ENCODE measurements at places on chromosomes 1 and 21. TPM values are rescaled to one million over a fixed set of nuclear protein-coding genes. Genes with fewer than 3 reads are reported as not detected.

Gene SKI
- 54.0 TPM for total RNA-seq

Gene FCRL1
- 0.38 TPM for total RNA-seq

Gene CCDC30
- total RNA-seq = 1.9 TPM

Gene IGSF3
- 4.6 TPM for total RNA-seq

Gene SAMD11
- 1.1 TPM for total RNA-seq

Gene AMPD1
- not detected for total RNA-seq

Gene COL6A1
- total RNA-seq = 591 TPM

Gene CHRNB2
- total RNA-seq = 0.50 TPM

Gene PEAR1
- 29.5 TPM for total RNA-seq

Gene KRTAP10-11
- not detected for total RNA-seq

Gene FMO5
- total RNA-seq = 2.0 TPM

Gene ZFP69
- total RNA-seq = 3.3 TPM

GRCh38 chr1:151370211-151370911, 2.1 kb downstream of the SELENBP1 start:
- DNase-seq = no peak

GRCh38 chr1:242243472-242243871, 244.6 kb upstream of the MAP1LC3C start:
- no peak for DNase-seq

GRCh38 chr1:93324486-93325464, 20.9 kb upstream of the DR1 start:
- no peak for DNase-seq

- no peak for DNase-seq
Measured at GRCh38 chr1:2350501-2350900, 40.9 kb downstream of the MORN1 start.

GRCh38 chr1:30111431-30111830, 612.0 kb downstream of the MATN1 start:
- DNase-seq = no peak

DNA sequence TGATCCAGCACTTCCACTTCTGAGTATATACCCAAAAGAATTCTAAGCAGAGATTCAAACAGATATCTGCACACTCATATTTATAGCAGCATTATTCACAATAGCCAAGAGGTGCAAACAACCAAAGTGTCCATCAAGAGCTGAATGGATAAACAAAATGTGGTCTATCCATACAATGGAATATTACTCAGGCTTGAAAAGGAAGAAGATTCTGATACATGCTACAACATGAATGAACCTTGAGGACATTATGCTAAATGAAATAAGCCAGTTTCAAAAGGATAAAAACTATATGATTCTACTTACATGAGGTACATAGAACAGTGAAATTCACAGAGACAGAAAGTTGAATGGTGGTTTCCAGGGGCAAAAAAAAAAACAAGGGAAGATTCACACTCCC, 88.9 kb downstream of the CCDC185 start:
- no peak for DNase-seq

DNA sequence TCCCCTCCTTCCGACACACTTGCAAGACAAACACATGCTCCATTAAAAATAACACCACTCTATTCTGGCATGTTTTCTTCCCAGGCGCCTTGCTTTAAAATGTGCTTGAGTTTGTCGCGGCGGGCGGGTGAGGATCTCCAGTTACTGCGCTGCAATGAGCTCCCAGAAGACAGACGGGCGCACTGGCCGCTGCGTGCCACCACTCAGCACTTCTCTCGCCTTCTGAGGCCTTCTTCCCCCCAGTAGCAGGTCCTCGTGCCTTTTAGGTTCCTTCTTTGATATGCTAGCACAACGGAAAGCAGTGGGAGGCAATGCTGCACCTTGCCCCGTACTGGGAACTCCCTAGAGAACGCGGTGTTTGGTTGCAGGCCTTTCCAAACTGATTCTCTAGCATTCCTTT, 279.5 kb upstream of the NR5A2 start:
- DNase-seq = no peak

GRCh38 chr1:39445573-39445972, 45.9 kb upstream of the BMP8A start:
- no peak for DNase-seq

- DNase-seq = no peak
Measured at GRCh38 chr1:40384413-40384762, 10.9 kb downstream of the SMAP2 start.

GRCh38 chr1:201937624-201938213, 8.6 kb downstream of the LMOD1 start:
- DNase-seq = no peak

DNA sequence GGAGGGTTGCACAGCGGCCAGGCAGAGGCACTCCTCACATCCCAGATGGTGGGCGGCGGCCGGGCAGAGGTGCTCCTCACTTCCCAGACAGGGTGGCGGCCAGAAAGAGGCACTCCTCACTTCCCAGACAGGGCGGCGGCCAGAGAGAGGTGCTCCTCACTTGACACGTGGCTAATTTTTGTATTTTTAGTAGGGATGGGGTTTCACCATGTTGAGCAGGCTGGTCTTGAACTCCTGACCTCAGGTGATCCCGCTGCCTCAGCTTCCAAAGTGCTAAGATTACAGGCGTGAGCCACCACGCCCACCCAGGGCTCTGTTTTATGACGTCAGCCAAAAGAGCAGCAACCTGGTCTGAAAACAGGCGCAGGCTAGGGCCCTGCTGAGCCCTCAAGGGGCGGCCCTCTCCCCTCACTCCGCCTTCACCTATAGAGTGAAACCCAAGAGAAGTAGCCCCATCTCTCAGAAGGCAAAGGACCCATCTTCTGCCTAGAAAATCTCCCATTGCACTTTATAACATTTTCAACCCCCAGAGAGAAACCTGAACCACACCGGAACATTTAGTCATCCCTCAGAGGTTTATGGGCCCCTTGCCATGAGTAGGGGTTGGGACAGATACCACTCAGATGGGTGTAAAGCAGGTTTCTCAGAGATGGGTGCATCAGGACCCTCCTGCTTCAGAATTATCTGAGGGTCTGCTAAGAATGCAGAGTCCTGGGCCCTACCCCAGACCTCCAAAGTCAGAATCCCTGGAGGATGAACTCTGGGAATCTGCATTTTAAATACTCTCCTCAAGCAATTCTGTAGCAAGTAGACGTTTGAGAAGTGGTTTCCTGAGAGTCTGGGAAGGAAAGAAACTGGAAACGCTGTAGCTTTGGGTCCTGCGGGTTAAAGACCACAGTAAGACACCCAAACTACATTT, 40.8 kb downstream of the CDK18 start:
- DNase-seq = peak; percentile 16

- DNase-seq = no peak
Measured at GRCh38 chr1:116377541-116378529, 4.8 kb downstream of the ATP1A1 start.

DNA sequence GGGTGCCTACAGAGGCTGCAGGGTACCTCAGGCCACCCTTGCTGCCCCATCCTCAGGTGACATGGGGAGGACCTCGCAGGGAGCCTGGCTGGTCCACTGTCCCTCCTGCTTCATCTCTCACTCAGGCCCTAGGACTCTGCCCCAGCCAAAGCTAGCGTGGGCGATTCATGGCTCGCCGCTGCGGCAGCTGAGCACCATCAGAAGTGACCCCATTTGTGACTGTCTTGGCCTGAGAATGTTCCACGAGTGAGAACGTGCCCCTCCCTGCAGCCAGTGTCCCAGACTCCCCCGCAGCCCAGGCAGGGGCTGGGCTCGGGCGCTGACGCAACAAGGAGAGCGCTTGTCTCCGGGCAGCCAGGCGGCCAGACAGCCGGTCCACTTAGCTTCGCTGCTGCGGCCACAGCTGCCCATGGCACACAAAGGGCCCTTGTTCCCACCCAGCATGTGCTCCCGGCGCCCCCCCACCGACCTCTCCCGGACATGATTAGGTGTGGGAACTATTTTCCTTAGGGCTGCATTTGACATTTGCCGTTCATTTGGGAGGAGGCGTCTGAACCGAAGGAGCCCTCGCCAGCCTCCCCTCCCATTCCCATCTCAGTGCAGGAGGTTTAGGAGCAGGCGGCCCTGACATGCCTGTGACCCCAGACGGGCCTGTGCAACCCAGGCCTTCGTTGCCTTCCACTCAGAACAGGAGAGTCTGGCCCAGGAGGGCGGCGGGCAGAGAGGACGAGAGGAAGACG, 19.3 kb upstream of the POFUT2 start:
- no peak for DNase-seq

DNA sequence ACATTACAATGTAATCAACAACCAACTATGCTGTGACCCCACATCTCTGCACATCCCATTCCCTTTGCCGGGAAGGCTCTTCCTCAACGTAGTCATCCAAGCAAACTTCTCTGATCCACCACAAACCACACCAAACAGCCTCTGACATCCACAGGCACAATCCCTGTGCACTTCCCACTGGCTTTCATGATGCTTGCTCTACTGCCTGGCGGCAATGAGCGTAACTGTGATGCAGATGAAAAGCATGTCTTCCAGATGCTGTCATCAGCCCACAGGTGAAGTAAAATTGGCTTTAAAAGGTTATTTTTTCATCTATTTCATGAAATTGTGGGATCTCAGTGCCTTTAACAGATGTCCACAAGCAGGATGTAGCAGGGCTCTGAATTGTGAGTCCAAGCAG, 635.2 kb downstream of the SMYD3 start:
- no peak for DNase-seq

GRCh38 chr1:27307874-27308598, 13.9 kb upstream of the TMEM222 start:
- no peak for DNase-seq

GRCh38 chr1:81827942-81828341, 27.2 kb downstream of the ADGRL2 start:
- DNase-seq = no peak

DNA sequence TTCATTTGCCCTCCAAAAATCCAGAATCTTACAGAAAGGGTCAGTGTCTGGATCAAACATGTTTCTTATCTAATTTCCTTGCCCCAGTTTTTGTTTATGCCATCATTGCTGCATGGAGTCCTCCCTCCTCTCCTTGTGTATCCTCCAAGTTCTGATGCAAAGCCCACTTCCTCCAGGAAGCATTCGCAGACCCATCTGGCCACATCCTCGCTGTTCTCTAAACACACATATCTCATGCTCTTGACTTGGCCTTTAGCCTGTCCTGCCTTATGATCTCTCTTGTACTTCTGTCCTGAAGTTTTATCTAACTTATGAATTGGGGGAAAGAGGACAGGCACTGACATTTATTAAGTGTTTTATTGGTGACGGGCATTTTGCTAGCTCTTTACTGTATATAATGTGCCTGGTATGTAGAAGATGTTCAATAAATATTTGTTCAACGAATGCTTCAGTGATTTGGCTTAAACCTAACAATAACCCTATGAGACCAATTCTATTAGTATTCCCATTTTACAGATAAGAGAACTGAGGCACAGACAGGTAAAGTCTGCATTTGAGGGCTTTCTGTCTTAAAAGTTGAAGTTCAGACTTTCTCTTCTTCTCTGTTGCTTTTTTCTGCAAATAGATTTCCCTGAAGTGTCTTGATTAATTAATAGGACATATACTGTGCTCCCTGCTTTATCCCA, 19.2 kb upstream of the ID3 start:
- no peak for DNase-seq

GRCh38 chr1:78650114-78650660, 556 bp downstream of the IFI44 start:
- DNase-seq = no peak

- DNase-seq = no peak
Measured at GRCh38 chr21:41924368-41924754, 29.5 kb downstream of the C2CD2 start.

DNA sequence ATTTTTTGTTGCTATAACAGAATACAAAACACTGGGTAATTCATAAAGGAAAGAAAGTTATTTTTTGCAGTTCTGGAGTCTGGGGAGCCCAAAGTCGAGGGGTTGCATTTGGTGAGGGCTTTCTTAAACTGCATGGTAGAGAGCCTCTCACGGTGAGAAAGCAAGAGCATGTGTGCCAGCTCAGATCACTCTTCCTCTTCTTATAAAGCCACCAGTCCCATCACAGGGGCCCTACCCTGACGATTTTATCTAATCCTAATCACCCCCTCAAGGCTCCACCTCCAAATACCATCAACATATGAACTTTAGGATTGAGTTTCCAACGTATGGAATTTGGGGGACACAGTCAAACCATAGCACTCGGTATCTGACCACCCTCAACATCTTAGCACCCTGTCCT, 1.0 kb upstream of the STRIP1 start:
- no peak for DNase-seq

- no peak for DNase-seq
Measured at GRCh38 chr1:86263101-86263500, 106.5 kb upstream of the COL24A1 start.

DNA sequence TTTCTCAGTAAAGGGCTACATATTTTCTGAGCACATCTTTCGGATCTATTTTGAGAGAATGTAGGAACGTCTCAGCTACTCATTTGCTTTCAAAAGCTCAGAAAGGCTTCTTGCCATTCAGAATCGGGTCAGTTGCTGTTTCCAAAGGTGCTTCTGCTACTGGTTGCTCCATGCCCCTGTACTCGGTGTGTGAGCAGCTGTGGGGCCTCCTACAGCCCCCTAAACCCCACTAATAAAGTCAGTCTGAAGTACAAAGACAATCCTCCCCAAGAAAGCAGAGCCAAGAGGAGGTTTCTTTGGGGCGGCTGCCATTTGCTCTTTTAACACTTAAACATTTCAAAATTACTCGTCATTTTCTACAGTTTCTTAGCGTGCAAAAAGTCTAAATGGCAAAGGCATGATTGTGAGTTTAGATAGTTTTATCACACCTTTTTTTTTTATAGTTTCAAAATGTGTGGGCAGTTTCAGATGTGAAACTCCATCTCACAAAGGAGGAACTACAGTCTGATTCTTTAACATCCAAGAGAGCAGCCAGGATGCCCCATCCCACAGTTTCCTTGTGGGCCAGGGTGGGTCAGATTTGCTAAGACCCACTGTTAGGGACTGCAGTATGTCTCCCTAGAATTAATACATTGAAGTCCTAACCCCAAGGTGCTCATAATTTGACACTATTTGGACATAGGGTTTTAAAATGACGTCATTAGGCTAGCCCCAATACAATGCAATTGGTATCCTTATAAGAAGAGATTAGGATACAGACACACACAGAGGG, 4.1 kb downstream of the RUNX1 start:
- DNase-seq = no peak

- no peak for DNase-seq
Measured at GRCh38 chr1:89808441-89809117, 12.3 kb upstream of the LRRC8D start.

DNA sequence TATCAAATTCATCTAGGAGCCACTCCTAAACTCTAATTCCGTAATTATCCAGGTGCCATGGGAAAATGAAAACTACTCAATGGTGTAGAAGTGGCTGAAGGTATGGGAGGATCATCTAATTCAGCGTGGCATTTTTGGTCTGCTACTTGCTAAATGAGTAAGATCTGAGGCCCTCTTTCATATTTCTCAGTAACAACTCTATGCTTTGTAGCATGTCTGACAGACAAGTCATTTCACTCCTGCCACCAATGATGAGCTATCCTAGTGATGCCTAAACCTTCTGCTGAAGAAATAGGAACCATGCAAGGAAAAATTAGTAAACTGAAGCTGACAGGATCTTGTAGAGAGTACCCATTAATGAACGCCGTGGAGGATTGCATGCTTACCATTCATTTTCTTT, 145.3 kb downstream of the NTNG1 start:
- DNase-seq = no peak
